ENCODE measurements at places on chromosomes 1 and 21.

DNA sequence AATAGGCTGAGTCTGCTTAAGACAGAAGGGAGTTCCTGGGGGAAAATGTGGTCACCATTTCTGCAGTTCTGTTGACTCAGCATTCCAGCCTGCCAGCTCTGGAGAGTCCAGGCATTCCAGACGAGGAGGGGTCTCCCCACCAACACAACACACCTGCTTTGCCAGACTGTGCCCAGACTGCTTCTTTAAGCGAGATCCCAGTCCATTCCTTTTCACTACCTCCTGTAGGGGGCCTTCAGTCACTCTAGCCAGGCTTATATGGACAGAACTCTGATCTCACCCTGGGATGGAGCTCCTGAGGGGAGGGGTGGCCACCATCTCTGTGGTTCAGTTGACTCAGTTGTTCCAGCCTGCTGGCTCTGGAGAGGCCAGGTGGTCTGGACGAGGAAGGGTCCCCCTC lies 48.5 kb downstream of the UBE2U start:
- DNase-seq = no peak

DNA sequence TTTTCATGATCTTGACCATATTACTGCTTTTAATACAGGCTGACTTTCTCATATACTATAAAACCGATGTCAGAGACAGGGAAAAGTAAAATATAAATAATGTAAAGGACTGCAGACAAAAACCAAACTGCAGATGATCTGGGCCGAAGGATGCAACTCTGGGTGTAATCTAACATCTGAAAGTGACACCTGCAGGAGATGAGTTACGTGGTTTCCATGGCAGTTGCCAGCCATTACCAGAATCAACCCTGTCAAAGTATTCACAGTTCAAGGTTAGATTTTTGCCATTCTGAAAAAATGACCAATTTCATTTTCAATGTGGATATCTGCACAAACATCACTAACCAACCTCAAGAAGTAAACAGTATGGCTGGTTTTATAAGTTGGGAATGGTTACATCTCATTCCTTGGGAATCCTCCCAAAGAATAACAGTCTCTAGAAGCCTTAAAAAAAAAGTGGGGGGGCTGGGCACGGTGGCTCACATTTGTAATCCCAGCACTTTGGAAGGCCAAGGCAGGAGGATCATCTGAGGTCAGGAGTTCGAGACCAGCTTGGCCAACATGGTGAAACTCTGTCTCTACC lies 27.7 kb downstream of the DNAJC11 start:
- no peak for DNase-seq

GRCh38 chr1:161216945-161217712 lies 2.0 kb downstream of the FCER1G start:
- DNase-seq = no peak

DNA sequence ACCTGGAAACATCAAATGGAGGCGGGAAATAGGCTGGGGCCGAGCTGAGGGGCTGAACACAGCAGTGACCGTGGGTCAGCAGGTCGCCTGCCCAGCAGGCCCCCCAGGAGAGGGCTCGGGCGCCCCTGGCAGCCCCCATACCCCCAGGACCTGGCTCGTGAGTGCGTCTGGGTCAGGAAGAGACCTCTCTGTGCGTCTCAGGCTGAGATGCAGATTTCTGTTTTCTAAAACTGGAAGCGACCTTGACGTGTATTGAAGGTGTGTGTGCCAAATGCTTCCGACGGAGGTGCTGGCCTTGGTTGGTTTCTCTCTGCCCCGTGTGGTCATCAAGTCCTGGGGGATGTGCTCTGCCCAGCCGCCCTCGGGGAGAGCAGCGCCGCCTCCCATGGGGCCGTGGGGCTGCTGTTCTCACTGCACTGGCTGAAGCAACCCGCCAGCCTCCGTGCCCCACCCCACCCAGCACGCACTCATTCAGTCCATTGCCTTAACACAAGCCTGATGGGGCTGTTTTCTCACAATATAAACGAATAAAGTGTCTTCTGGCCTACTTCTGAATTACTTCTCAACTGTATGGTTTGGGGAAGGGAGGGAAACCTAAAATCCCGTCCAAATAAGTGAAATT lies 7.4 kb downstream of the PEX10 start:
- no peak for DNase-seq

GRCh38 chr1:28199328-28200233 lies 23.1 kb upstream of the PTAFR start:
- peak; percentile 17 for DNase-seq

GRCh38 chr1:51255331-51255730 lies 19.3 kb downstream of the RNF11 start:
- DNase-seq = no peak

- no peak for DNase-seq
Observed at GRCh38 chr1:23913212-23913880, at the start of gene CNR2. Gene CNR2 (minus strand): TSS chr1:23913362. CDS start chr1:23875617, 37,745 bp downstream.

GRCh38 chr1:22969304-22969709 lies 3.4 kb downstream of the LACTBL1 start:
- no peak for DNase-seq

- DNase-seq = no peak
Observed at GRCh38 chr1:2630498-2631135, 2.2 kb downstream of the MMEL1 start.

DNA sequence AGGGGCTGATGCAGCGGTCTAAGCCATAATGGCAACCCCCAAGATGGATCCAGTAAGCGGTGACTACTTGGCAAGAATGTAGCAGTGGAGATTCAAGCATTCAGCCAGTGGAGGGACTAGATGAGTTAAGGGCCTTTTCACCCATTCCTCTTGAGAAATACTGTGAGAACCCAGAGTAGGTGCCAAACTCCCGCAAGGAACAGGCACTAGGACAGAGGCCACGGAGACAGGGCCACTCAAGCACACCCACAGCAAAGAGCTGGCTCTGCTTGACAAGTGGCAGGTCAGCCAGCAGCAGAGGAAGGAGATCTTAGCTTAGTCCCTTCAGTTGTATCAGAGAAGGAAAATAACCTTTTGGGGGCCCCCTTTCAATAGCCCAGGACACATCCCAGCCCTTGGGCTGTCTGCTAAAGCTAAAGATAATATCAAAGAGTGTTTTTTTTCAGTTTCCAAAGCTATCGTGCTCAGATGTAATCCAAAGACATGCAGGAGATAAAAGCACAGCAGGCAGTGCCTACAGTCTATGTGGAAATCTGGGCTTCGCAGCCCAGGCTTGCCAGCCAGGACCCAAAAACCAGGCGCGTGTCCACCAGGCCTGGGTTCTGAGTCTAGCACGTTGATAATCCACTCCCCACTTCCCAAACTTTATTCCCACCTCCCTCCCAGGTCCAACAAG lies 62.0 kb upstream of the GOLT1A start:
- DNase-seq = no peak

DNA sequence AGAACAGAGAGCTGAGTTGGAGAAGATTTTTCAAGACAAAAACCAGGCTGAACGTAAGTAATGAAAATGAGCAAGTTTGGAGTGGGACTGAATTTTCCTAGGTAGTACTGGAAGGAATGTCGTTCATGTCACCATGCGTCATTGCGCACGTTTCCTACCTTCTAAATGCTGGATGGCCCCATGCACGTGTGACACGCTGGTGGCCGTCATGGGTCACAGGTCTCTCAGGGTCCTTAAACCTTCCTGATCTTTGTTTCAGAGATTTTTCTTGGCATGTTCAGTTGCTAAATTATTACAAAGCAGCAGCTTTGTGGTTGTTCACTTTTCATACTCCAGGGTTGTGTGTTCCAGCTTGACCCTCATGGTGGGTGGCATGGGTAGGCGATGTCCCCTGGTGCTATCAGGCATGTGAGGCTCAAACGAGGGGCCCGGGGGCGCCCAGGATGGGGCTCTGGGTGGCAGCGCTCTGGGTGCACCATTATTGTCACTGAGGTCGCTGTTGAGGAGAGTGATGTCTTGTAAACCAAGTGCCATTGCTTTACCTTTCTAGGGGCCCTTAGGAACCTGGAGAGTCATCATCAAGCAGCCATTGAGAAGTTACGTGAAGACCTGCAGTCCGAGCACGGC lies 25.3 kb downstream of the PCNT start:
- no peak for DNase-seq

DNA sequence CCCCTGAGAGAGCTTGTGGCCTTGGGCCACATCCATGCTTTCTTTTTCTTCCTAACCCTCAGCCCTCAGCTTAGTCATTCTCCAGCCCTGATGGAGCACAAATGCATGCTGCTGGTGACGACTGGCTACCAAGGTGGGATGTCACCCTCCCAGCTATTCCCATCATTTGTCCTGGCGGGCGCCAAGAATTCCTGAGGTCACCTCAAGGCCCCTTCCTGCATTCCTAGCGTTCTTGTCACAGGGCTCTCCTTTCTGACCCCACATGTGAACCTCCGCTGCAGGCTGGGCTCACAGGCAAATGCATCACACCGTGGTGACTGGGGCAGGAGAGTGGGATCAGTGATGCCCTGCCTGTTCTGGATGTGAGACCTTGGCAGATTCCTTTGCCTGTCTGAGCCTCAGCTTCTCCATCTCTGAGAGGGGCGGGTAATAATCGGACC lies 53.4 kb upstream of the IFFO2 start:
- no peak for DNase-seq

- no peak for DNase-seq
Observed at GRCh38 chr1:20259646-20260045, 31.0 kb upstream of the VWA5B1 start.

DNA sequence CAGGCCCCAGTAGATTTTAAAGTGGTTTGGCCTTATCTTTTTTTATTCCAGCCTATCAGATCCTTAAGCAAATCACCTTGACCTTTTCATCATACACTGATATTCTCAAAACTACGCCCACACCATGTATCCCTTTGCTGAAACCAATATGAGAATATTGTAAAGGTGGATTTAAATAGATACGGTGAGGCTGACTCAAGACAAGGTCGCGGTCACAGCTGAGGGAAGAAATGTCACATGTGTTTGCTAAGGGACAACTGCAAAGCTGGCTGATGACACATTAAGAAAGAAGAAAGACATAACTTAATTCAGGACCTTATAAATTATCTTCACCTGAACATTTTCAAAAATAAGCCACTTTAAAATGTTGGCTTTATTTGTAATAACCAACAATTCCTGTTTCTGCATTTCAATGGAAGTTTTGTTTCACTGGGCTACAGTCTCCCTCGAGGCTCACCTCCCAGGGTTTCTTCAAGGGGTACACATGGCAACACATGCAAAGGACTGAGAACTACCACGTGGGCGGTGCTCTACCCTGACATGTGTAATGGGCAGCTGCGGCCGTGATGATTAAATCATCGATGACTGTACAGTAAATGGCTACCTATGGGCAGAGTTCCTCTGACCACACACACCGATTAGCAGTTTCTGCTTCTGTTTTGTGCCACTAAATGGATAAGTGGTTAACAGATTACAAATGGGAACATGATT lies 189.5 kb downstream of the SIPA1L2 start:
- no peak for DNase-seq

DNA sequence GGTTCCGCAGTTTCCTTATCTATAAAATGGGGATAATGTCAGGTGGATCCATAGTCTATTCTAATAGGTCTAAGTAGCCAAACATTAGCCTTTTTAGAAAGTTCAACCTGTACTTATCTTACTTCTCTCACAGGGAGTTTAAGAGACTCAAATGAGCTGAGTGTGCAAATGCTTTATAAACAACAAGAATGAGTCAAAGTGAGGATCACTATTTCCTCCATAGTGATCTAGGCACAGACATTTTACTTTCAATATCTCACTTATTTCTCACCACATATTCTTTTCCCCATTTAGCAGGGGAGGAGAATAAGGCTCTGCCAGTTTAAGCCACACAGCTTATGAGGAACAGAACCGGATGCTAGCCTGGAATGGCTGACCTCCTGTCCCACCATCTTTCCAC lies 92.1 kb upstream of the LMO4 start:
- no peak for DNase-seq

GRCh38 chr1:31414980-31415370 lies 2.0 kb downstream of the SERINC2 start:
- no peak for DNase-seq

- no peak for DNase-seq
Observed at GRCh38 chr1:78825561-78825960, 175.9 kb downstream of the IFI44 start.

All from activated naive CD4-positive, alpha-beta T cell (primary cell).